ENCODE measurements at places on chromosomes 5 and 9. TPM values are rescaled to one million over a fixed set of nuclear protein-coding genes. Genes with fewer than 3 reads are reported as not detected.

DNA sequence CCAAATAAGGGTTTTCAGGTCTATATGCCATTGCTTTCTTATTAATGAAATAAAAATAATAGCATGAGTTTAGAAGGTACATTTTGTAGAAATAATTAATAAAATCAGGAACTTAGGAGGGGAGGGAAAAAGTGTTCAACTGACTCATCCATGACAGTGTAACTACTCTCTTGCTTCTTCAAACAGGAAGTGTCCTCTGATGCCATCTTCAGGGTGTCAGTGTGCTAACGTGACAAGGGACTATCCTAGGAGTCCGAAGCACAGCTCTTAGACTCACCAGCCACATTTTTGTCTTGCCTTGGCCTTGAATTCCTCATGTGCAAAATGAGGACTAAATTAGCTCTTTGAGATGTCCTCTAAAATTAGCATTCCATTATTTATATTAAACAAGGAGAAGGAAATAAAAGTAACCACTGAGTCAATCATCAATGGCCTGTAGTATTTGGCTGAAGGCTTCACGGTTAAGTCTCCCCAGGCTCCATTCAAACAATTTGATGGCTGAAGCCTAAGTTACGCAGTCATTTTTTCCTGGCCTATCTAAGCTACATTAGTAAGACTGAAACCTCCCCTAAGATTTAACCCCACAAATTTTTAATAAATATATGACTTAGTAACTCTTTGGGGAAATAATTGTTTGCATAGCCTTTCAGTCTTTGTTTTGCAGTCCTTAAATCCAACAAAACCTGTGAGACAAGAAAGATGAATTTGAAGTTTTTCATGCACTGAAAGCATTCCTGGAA, 151.1 kb downstream of the ARL15 start:
- no peak for DNase-seq

DNA sequence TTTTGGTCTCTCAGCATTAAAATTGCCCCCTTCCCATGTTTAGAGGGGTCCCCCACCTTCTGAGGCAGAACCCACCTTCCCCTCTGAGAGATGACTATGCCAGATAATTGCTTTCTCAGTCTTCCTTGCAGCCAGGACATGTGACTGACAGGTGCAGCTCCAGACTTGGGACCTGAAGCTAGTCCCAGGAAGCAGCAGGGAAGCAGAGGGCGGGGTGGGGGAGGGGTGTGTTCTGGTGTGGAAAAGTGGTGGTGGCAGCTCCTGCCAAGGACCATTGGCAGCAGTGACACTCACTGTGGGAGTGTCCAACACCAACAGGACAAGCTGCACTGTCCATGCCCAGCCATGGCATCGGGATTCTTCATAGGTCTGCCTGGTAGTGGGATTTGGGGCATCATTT, 2.3 kb downstream of the EIF4E1B start:
- DNase-seq = no peak

DNA sequence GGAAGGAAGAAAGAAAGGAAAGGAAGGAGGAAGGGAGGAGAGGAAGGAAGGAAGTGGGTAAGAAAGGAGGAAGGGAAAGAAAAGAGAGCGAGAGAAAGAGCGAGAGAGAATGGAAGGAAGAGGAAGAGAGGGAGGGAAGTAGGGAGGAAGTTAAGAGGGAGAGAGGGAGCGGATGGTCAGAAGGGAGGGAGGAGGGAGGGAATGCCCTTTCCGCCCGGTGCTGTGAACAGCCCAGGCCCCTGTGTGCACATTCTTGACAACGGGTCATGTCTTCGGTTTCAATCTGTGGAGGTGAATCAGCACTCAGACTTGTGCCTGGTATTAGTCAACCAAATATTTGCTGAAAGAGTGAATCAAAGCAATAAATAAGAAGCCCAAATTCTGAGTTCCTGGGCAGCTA, 39.2 kb downstream of the PRUNE2 start:
- peak; percentile 91 for DNase-seq

- no peak for DNase-seq
Observed at GRCh38 chr5:111453747-111454146, 58.6 kb downstream of the STARD4 start.

GRCh38 chr5:137200906-137201700, 298.0 kb downstream of the SPOCK1 start:
- DNase-seq = no peak

DNA sequence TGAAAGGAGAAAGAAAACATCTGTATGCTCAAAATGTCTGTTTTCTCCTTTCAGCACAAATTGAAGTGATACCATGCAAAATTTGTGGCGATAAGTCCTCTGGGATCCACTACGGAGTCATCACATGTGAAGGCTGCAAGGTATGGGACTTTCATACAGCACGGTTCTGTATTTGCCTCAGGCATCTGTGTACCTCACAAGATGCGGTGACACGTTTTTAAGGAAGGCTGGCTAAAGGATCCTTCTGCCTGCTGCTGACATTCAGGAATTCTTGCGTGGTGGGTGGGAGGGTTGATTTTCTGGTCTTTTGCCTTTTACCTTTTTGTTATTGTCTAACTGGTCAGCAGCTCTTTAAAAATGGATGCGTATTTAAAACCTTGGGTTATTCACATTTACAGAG, 133.1 kb downstream of the RORB start:
- no peak for DNase-seq

The PLAA gene
- total RNA-seq = 27.2 TPM

DNA sequence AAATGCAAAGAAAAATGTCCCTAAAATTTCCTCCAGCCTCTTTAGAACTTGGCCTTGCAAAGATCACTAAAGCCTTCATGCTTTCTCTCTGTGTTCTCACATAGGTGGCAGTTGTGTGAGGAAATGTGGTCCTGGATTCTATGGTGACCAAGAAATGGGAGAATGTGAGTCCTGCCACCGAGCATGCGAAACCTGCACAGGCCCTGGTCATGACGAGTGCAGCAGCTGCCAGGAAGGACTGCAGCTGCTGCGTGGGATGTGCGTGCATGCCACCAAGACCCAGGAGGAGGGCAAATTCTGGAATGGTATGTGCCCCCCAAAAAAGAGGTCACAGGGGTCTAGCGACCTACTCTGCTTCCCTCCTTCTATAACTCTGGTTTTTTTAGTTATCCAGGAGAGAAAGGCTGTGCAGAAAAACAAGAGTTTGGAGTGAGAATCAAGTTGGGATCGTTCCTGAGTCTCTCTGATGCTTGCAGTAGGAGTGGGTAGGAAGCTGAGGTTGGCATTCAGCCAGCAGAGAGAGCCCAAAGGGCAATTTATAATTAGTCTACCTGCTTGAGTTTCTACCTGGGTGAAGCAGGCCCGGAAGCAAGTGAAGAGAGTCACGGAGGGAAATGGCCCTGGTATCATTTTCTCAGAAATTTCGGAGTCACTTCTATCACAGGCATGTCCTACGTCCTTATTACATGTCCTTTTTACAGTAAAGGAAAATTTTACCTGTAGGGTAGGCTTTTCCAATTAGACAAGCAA, 97.5 kb downstream of the RFK start:
- no peak for DNase-seq

GRCh38 chr9:116083837-116084236, 69.8 kb upstream of the PAPPA start:
- no peak for DNase-seq

DNA sequence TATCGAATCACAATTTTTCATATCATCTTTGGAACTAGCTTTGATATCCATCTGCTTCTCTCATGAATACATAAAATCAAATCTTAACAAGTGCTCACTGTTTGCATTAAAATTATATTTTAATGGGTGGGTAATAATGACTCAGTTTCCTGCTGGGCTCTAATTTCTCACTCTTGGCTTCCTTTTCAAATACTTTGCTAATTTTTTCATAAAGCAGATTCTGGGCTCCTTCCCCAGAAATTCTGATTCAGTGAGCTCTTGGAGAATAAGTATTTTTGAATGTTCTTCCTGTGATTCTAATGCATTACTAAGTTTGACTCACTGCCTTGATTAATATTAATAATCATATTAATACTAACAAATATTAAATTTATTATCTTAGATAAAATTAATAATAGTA, 48.9 kb downstream of the YIPF5 start:
- no peak for DNase-seq

DNA sequence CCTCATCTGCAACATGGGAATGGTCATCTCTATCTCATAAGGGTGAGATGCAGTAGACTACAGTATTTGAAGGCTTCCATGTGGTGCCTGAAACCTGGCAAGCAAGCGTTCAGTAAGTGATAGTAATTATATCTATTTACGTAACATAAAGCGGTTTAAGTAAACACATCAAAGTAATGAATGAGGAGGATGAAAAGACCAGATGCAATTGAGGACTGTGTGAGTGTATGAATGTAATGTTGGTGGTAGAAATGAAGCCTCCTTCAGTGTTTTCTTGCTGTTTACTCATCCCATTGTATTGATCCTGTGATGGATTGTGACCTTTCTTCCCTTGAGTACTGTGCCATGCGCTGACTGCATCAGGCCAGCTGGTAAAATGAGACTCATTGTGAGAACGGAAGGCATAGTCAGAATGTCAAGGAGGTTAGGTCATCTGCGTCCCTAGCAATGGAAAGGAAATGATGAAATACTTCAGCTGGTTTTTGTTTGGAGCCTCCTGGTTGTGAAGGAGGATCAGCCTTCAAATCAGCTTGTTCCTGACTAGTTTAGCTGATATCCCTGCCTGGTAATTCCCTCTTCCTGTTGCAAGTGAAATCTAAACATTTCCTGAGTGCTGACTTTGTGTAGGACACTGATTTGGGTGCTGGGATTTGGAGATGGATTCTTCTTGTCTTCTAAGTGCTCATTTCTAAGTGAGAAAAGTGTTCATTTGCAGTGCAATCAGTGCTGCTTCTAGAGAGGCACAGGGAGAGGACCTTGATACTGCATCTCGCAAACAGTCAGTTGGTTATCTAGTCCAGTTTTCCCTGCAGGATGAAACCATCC, 35.6 kb downstream of the TNFSF8 start:
- DNase-seq = peak; percentile 82

GRCh38 chr5:3394891-3395599, 200.6 kb upstream of the IRX1 start:
- no peak for DNase-seq

- no peak for DNase-seq
Observed at GRCh38 chr5:159890141-159890540, 26.1 kb upstream of the ADRA1B start.

The SH3GL2 gene
- 2.9 TPM for total RNA-seq

The PPP3R2 gene
- total RNA-seq = not detected

DNA sequence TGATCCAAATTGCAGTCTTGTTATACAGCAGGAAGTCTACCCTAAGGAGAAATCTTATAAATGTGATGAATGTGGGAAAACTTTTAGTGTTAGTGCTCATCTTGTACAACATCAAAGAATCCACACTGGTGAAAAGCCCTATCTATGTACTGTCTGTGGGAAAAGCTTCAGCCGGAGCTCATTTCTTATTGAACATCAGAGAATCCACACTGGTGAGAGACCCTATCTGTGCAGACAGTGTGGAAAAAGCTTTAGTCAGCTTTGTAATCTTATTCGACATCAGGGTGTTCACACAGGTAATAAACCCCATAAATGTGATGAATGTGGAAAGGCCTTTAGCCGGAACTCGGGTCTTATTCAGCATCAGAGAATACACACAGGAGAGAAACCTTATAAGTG, 10.4 kb downstream of the ZNF189 start:
- no peak for DNase-seq

The LYRM7 gene
- total RNA-seq = 6.7 TPM

DNA sequence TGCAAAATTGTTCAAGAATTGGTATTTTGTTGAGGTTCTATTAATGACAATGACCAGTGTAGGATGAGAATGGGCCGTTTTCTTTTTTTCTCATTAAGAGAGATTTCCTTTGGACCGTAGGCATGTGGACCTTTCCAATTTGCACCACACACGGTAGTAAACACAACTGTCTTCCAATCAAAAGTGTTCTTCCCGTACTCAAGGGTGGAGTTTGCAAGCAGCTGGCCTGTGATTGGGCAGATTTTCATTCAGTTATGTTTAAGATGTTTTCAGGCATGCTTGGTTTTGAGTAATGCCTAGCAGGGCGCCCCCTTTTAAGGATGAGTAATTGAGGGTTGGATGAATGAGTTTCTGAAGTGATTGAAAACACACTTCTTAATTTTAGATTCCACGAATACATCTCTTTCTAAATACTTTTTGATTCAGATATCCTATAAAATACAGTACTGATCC, 2.5 kb downstream of the KDM3B start:
- DNase-seq = peak; percentile 13

The PRRX2 gene
- total RNA-seq = 1.3 TPM

The ZNF483 gene
- 3.0 TPM for total RNA-seq

GRCh38 chr5:108561416-108562204, 179.7 kb upstream of the FBXL17 start:
- DNase-seq = no peak

DNA sequence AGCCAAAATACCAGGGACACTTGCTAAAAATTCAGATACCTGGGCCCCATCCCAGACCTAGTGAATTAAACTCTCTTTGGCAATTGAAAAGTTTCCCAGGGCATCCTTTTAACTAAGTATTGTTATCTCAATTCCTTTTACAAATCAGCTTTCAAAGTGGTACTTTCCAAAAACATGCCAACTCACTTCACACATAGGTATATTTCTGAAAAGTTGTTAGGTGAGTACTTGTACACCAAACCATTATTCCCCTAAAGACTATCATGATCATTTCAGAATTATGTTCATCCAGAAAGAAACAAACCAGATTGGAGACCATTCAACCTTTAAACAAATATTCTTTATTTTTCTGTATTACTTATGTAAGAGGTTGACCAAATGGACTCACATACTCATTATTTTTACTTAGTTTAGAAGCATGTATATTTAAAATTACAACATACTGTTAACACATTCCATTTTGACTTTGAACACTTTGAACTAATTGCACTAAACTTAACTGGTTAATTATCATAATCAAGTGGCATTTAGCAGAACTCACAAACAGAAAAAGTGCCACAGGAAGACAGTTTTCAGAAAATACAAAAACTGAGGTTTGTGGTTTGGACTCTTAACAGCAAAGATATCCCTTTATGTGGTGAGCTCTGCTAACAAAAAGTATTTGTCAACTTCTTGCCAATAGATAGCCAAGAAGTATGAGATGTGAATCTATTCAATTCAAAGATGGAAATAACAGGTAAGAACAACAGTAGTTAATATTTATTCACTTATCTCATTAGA, 40.7 kb downstream of the KIAA0825 start:
- DNase-seq = no peak

DNA sequence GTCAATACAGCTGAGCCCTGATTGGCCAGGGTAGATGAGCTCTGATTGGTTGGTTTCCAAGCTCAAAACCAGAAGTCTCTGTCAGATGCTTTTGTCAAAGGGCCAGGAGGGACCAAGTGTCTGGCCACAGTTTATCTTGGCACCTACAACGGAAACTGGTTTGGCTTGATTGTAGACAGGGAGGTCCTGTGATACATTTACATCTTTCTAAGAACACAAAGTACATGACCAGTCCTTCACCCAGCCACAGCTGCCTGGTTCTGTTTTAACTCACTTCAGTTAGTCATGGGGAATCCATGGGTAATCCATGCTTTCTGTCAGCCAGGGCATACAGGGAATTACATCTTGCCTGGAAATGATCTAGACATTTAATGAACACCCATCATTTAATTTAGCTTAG, 171.2 kb downstream of the SLC12A2 start:
- DNase-seq = no peak

Data from PC-3 (cell line).